ENCODE measurements at places on chromosomes 1 and 21.

- DNase-seq = no peak
Observed at GRCh38 chr1:20153000-20153418, 13.9 kb downstream of the PLA2G2F start.

DNA sequence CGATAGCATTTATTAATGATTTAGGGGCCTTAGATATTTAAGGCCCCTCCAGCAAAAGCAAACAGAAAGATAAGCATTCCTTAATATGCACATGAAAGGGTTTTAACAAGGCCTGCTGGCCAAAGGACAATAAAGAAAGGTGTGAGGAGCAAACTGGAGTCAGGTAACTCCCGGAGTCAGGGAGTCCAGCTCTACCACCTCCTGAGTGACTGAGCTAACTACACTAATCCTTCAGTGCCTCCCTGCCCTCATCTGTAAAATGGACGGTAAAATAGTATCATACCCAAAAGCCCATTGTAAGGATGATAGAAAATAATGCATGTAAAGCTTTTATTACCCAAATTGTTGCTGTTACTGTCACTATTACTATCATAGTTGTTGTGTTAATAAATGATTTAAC, 161.7 kb downstream of the SIPA1L2 start:
- DNase-seq = no peak

DNA sequence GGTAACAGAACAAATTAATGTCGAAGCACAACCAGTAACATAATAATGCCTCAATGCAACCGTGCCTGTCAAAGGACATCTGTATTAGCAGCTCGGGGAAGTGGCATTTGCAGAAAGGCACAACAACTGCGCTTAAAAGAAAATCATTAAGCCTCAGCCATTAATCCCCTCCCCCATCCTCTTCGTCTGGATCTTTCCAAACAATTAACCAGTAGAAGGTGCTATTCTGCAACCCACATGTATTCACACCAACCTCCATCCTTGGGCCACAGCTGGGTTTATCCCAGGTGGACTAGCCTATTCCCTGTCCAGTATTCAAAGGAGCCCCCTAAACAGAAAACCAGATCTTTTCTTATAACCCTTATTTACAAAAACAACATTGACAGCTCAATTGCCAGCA, 2.6 kb downstream of the RERE start:
- DNase-seq = peak; percentile 84

DNA sequence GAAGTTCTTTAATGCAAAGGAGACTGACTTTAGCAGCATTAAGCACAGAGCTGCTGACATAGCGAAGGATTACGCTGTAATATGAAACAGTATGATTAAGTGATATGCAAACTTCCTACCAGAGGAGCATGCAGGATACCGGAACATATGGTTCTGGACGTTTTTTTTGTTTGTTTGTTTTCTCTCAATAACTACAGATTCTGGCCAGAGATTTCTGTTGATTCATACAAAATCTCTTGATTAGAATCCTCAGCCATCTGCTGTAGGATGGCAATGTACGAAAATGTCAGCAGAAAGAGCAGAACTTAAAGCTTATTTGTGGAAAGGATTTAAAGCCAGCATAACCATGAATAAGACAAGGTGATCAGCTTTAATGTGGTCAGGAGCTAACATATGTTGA, 970.7 kb downstream of the KCNT2 start:
- peak; percentile 59 for DNase-seq

GRCh38 chr1:198283222-198283621, 126.4 kb downstream of the NEK7 start:
- DNase-seq = no peak

DNA sequence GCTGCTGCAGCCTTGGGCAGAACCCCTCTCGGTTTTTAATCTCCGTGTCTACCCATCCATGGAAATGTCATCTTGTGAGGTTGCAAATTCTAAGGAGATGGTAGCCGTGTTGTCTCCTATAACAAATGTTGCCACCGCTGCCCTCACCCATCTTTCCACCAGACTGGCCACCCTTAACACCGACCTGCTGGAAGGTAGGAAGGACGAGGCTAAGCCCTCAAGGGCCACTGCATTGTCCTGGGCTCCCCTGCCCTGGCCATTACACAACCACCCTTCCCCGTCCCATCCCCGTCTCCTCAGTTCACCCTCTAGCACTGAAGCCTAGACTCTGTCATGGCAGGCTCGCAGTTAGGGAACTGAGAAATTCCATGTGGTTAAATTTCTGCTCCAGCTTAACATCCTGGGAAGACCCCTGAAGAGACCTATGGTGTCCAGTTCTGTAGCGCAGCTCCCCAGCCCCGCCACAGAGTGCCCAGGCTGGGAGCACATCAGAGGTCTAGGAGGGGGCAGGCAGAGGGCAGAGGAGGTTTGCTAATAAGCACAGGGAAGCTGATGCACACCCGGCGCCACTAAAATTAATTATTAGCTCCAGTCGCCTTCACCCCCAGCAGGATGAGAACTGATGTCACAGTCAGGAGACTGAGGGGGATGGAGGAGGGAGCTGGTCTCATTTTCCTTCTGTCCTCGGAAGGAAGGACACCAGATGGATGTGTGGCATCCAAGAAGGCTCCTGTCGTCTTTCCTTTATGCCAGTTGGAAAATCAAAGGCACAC, 38.3 kb downstream of the STUM start:
- no peak for DNase-seq

DNA sequence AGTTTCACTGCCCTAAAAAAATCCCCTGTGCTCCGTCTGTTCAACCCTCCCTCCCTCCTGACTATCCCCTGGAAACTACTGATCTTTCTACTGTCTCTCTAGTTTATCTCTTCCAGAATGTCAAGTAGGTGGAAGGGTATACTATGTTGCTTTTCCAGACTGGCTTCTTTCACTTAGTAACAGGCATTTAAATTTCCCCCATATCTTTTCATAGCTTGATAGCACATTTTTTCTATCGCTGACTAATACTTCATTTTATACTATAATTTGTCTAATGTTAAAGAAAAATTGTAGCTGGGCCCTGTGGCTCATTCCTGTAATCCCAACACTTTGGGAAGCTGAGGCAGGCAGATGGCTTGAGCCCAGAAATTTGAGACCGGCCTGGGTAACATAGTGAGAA, 142.8 kb downstream of the DSCAM start:
- no peak for DNase-seq

GRCh38 chr1:43280692-43281091, 4.7 kb downstream of the C1orf210 start:
- no peak for DNase-seq

- DNase-seq = no peak
Observed at GRCh38 chr1:17277511-17278159, 28.7 kb downstream of the PADI3 start.

GRCh38 chr1:78047106-78047505, 1.3 kb downstream of the GIPC2 start:
- no peak for DNase-seq

DNA sequence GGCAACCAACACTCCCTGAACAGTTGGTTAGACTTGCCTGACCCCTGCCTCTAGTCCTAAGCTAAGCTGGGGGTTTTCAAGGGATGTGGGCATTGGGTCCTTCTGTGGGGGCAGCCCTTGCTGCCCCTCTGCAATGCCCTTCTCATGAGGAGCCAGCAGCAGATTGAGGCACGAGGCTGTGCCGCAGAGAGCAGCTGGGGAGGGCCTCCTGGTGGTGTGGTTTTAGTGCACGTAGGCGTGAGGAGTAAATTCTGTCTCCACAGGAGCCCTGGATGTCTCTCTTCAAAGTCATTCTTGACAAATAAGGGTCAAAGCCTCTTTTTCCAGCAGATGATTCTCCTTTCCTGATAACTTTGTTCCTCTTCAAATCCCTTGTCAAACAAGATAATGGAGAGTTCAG, 31.8 kb upstream of the KLHDC7A start:
- DNase-seq = no peak

- peak; percentile 24 for DNase-seq
Observed at GRCh38 chr1:153509729-153510354, 25.9 kb downstream of the S100A6 start.

DNA sequence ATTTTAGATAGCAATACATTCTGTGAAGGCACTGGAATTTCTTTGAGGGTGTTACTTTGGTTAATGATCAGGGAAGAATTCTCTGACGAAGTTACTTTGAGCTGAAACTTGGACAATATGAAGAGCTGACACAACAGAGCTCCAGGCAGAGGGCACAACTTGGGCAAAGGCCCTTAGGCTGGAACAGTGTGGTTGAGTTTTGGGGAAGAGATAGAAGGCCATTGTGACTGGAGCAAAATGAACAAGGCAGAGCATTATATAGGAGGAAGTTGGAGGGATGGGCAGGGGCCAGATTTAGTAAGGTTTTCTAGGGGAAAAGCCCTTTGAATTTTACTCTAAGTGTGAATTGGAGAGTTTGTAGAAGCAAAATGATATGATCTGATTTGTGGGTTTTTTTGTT, 30.9 kb downstream of the LMO4 start:
- no peak for DNase-seq

GRCh38 chr21:45562402-45562801, 20.2 kb upstream of the SLC19A1 start:
- DNase-seq = no peak

- DNase-seq = no peak
Observed at GRCh38 chr1:151993084-151993733, 450 bp downstream of the S100A10 start.

DNA sequence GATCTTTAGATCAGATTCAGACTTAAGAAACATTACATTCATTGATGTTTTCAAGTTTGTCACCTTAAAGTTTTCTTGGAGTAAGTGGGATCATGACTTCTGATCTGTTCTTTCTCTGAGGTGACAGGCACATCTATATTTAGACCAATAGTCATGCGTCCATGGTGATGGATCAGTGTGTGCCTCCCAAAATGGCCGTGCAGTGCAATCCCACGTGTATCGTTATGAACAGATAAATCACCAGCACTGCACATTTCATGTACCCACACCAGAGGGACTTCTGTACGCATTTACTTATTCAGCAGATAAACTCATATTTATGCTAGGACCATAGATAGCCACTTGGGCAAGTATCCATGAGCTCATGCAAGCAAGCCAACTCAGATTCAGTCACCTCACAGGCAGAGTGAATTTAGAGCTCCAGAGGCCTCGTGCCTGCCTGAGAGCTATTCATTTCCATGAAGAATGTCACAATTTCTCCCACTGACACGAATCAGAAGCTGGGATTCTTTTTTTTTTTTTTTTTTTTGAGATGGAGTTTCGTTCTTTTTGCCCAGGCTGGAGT, 13.9 kb upstream of the WDR26 start:
- no peak for DNase-seq

DNA sequence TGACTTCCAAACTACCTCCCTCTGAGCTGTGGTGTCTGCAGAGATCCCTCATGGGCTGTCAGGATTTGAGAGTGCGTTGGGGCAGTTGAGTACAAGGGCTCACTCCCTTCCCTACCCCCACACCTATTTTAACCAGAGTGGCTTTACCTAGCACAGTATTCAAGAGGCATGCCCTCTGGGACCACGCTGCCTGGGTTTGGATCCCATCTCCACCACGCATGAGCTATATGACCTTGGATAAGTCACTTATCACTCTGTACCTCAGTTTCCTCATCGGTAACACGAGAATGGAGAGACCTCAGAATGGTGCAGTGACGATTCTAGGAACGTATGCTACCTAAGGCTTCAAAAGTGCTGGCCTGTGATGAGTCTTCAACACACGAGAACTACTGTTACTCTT, 147.3 kb upstream of the WNT4 start:
- no peak for DNase-seq

DNA sequence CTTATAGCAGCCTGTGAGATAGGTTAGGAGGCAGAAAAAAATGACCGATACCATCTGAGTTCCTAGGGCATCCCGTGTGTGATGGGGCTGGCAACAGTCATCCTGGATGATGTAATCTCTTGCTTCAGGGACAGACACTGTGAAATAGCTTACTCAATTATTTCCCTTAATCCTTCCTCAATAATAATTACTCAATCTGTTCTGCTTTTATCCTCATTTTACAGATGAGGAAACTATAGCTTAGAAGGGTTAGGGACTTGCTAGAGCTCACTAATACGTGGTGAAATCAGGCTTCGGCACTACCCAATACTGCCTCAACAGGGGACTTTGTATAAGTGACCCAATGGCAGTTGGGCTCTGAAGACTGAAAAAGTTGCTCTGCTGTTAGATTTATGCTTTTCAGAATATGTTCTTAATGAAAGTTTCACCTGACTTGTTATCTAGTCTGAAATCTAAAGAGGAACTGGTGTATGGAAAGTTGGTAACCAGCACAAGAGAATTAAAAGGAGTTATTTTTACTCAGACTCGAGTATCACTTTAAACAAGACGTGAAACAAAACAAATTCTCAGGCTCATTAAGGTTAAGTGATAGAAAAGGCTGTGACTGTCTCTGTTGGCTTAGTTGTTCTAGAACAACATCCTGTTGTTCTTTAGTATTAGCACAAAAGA, 14.4 kb downstream of the CD55 start:
- no peak for DNase-seq

- no peak for DNase-seq
Observed at GRCh38 chr21:33968080-33968994, 52.7 kb upstream of the ATP5PO start.

GRCh38 chr1:117654493-117655219, 48.8 kb downstream of the TENT5C start:
- no peak for DNase-seq

GRCh38 chr1:201357636-201358348, 19.7 kb downstream of the TNNT2 start:
- DNase-seq = no peak

- no peak for DNase-seq
Observed at GRCh38 chr1:245686446-245687030, 531.8 kb downstream of the KIF26B start.

DNA sequence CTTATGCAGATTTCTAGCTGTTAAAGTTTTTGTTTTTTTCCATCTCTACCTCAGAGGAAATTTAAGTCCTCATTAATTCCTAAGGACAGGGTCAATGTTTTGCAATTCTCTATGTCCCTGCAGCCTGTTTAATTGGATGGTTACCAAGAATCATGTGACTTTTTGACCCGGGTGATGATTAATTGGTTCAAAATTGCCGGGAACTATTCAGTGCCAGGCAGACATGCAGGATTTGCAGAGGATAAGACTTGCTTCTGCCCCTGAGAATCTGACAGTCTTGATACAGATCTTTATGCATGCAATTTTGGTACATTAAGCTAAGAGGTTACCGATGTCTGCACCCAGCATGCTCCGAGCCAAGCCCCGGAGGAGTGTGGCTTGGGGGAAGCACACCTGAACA, 87.9 kb downstream of the PLPP3 start:
- no peak for DNase-seq

DNA sequence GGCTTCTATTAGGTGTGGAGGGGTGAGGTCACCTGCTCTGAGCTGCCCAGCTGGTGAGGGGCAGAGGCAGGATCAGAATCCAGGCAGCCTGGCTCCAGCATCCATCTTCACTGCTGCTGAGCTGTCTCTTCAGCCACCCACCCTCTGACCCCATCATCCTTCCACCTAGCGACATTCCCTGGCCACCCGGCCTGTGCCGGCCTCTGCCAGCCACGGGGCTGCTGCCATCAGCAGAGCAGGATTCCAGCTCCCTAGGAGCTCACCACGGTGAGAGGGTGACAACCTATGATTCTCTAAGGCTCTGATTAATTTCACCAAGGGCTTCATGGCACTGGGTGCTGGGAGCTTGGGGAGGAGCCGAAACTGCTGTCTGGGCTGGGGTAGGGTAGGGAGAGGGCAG, 32.1 kb downstream of the ALPL start:
- no peak for DNase-seq

- DNase-seq = no peak
Observed at GRCh38 chr1:248824701-248825100, 1.0 kb downstream of the SH3BP5L start.
